ENCODE measurements at places on chromosomes 1 and 21.

DNA sequence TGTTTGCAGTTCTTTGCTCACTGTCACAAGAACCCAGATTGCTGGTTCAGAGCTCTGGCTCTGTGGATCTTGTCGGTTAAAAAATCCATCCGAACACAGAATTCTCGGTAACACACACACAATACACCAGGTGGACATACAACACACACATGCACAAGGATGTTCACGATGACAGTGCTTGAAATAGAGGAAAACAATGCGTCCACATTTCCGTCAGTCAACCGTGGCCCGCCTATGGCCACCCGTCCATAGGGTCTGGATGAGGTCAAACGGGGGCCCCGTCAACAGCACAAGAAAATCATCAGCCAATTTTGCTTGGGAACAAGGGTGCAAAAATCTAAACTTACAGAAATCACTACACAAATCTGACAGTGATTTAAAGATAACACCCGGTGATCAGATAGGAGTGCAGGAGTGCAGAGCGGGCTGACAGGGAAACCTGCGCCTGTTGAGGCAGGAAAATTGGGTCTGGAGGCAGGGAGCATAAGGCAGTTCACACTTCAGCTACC lies 50.4 kb upstream of the SLC19A1 start:
- no peak for DNase-seq

DNA sequence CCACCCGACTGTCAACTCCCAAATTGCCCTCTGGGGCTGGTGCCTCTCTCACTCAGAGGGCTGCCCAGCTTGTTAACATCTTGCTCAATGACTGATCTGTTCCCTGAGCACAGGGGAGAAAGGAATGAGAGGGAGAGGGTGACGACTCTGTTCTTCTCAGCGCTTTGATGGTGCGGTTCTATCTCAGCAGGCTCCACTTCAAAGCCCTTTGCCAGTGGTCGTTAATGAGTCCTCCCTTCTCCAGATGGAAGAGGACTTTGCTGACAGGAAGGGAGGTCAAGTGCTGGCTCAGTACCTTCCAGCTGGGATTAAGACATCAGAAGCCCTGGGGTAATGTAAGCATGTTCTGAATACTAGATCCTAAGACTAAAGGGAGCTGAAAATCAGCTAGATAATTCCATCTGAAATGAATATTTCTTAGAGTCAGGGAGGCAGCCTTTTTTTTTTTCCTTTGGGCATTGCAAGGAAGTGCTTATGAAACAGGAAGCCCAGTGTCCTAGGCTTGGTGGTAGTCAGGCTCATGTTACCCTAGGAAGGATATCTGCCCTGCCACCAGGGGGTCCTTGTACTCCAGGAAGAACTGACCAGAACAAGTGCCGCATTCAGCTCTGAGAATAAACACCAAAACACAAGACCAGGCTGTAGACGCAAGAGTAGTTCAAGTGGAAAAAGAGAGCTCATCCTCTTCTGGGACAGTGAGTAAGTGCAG lies 4.7 kb downstream of the FMOD start:
- DNase-seq: no peak

- no peak for DNase-seq
Measured at GRCh38 chr1:56345831-56346230, 233.5 kb downstream of the PLPP3 start.

DNA sequence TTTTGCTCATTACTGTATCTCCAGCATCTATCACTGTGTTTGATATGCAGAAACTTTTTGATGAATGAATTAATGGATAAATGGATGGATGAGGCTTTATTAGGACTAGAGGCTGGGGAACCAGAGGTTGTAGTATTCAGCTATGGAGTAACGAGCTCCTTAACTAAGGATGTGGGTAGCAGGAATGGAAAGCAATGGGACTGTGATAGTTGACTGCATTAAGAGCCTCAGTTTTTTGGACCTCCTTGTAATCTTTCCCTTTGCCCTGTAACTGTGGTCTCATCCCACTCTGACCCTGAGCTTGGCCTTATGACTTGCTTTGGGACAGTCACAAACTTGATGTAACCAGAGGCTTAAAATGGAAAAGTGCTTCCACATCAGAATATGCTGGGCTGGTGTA lies 9.0 kb upstream of the RUNX1 start:
- DNase-seq: no peak

DNA sequence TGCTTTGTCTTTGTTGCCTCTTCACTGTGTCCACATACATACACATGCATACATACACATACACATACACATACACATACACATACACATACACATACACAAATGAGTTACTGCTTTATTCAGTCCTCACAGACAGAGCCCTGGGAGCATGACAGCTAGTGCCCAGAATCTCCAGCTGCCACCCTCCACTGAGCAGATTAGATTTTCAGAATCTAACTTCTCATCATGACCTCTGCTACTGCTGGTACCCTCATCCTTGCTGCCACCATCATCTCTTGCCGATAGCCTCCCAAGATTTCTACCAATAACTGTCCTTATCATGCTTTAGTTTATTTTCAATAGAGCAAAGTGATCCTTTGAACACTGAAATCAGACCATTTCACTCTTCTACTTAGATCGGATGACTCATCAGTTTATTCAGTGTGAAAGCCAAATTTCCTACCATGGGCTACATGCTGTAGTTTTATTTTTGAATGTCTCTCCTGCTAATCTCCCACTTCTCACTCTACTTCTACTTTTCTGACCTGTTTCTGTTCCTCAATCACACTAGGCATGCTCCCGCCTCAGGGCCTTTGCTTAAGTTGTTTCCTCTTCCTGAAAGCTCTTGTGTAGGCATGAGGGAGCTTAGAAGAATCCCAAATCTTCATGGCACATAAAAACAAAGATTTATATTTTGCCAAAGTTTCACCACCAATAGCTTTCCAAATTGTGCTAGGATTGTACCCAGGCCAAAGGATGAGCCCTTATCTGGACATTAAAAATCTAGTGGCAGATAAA lies 43.0 kb downstream of the ATP6V1G3 start:
- no peak for DNase-seq
